Osteocyte (in vitro differentiated cells): ENCODE measurements at places on chromosomes 4 and X. TPM values are rescaled to one million over a fixed set of nuclear protein-coding genes. Genes with fewer than 3 reads are reported as not detected.

GRCh38 chr4:120056246-120056645 lies 10.4 kb downstream of the MAD2L1 start:
- H3K27ac ChIP-seq: no peak overlapping the region
- no peaks in the 10 kb centered on the region for H3K27me3 ChIP-seq
- no peak overlapping the region for H3K4me3 ChIP-seq
- DNase-seq: no peak
- H3K4me1 ChIP-seq: peaks cover 14% of the 10 kb centered on the region
- peaks cover 5% of the 10 kb centered on the region for H3K36me3 ChIP-seq

DNA sequence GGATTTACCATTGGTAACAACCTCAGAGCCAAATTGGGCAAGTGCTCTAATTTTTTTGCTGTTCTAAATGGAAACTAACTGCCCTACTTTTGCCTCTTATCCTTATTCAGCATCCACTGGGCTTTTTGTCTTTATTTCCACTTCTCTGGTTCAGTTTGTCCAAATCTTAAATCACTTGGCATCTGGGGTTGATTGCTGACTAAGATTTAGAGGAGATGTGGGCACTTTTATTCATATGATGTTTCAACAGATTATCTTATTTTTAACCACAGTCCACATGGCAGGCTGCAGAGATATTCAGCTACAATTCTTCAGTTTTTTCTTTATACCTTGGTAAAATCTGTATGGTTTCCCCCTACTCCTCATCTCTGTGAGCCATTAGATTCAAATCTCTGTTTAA lies 1161.4 kb upstream of the PCDH7 start:
- H3K27ac ChIP-seq: no peak overlapping the region
- DNase-seq: no peak

DNA sequence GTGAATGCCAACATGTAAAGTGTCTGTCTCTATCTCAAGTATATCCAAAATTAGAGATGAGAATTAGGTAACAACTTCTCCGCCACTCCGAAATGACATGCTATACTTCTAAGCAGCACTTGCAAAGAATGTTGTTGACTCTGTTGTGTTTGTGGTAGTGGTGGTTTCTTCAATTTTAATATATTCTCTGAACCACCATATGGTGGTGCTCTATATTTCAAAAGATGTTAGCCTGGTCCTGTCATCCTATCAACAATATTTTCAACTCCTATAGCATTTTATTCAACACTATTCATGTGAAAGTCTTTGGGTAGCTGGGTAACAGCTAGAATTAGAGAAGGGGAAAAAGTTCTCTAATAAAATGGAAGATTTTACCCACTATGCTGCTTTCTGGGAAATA lies 1622.8 kb upstream of the IGFBP7 start:
- no peak for DNase-seq
- H3K27ac ChIP-seq: no peak overlapping the region
- peaks cover 3% of the 10 kb centered on the region for H3K27me3 ChIP-seq
- H3K4me1 ChIP-seq: no peaks in the 10 kb centered on the region

GRCh38 chr4:153402366-153402765 lies 57.9 kb downstream of the MND1 start:
- no peak overlapping the region for H3K27ac ChIP-seq
- no peak overlapping the region for H3K4me3 ChIP-seq
- H3K4me1 ChIP-seq: no peaks in the 10 kb centered on the region
- DNase-seq: no peak

- DNase-seq: no peak
- H3K27me3 ChIP-seq: no peaks in the 10 kb centered on the region
- H3K36me3 ChIP-seq: peaks cover 45% of the 10 kb centered on the region
- peaks cover 4% of the 10 kb centered on the region for H3K4me1 ChIP-seq
These were observed 20.2 kb downstream of the PPA2 start for GRCh38 chr4:105453550-105454205.

DNA sequence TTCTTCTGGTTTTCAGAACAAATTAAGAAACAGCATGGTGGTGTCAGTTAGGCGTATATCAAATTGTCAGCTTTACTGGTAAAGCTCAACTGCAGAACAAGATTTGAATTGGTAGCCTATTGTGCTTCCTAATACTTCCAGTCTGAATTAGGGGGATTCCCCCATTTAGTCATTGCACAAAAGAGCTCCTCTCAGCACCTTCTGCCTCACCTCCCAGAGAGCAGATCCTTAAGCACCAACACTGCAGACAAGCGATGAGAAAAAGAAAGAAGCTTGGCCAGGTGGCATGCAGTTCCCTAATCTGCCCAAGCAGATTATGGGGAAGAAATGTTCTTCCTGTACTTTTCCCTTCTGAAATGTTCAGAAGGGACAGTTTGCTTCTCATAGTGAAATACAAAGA lies 9.2 kb downstream of the MAP9 start:
- H3K4me1 ChIP-seq: no peaks in the 10 kb centered on the region
- no peak overlapping the region for H3K4me3 ChIP-seq
- peaks cover 27% of the 10 kb centered on the region for H3K36me3 ChIP-seq
- H3K27ac ChIP-seq: no peak overlapping the region

DNA sequence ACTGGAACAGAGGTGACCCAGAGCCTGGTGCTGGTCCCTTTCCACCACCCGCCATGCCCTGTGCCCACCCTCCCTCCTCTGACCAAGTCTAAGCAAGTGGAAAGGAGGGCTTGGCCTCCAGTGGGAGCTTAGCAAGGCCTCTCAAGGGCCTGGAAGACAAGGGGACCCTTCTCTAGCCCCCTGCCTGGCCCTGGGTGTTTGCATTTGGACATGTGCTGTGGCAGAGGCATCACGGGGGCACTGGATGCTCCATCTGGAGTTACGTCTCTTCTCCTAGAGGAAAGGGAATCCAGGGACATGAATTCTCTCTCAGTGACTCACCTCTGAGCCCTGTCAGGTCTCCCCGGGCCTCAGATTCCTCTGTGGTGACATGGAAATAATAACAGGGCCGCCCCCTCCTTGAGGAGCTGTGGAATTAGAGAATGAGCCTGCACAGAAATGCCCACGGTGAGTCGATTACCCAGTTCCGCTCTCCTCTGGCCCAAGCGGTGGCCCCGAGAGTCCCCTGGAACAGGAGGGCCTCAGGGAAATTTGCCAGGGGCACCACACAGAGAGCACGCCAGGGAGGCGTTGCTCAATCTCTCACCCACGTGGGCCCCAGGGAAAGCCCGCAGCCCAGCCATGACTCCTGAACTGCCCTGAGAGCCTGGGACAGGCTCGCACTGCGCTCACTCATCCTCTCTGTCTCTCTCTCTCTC lies 189.6 kb downstream of the BCOR start:
- H3K4me3 ChIP-seq: no peak overlapping the region
- peak overlapping the region; percentile 89 for H3K27ac ChIP-seq
- no peaks in the 10 kb centered on the region for H3K27me3 ChIP-seq
- peak; percentile 88 for DNase-seq
- no peaks in the 10 kb centered on the region for H3K36me3 ChIP-seq
- peaks cover 54% of the 10 kb centered on the region for H3K4me1 ChIP-seq

GRCh38 chrX:17020851-17021821 lies 74.7 kb downstream of the REPS2 start:
- no peak overlapping the region for H3K27ac ChIP-seq
- H3K36me3 ChIP-seq: no peaks in the 10 kb centered on the region
- no peak overlapping the region for H3K4me3 ChIP-seq
- no peak for DNase-seq

GRCh38 chrX:28589046-28589445 lies 1.8 kb downstream of the IL1RAPL1 start:
- H3K4me1 ChIP-seq: peaks cover 2% of the 10 kb centered on the region
- no peak for DNase-seq
- H3K27ac ChIP-seq: no peak overlapping the region

DNA sequence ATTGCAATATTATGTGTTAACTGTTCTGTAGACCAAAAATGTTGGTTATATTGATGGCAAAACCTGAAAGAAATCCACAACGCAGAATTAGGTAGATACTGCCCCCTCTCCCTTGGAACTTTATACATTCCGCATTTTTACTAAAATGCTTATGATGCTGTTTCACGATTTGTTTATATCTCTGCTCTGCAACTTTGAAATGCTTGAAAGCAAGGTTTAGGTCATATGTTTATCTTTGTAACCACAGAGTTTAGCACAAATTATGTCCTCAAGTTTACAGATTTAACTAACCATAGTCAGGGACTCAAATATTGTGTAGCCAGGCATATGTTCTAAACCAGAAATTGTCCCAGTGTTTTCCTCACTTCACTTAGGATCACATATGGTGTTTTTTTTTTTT lies 66.1 kb upstream of the H2AZ1 start:
- no peak for DNase-seq
- H3K36me3 ChIP-seq: no peaks in the 10 kb centered on the region
- H3K27ac ChIP-seq: no peak overlapping the region

DNA sequence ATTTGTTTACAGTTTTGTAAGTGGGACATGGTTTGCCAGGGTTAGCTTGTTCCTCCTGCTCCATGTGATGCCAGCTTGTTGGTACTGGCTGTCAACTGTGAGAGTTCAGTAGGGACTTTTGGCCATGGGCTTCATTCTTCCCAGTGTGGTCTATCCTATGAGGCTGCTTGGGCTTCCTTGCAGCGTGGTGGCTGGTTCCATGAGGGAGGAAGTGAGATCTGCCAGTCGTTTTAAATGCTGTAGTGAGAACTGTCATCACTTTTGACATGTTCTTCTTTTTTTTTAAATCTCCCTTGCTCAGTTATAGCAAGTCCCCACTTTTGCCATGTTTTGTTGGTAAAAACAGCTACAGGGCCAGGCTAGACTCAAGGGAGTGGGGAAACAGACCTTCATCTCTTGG lies 15.9 kb downstream of the NSD2 start:
- no peaks in the 10 kb centered on the region for H3K27me3 ChIP-seq
- DNase-seq: no peak
- peak overlapping the region; percentile 52 for H3K27ac ChIP-seq

GRCh38 chr4:76623217-76624045 lies 188.4 kb downstream of the SHROOM3 start:
- no peaks in the 10 kb centered on the region for H3K27me3 ChIP-seq
- no peaks in the 10 kb centered on the region for H3K36me3 ChIP-seq
- peaks cover 36% of the 10 kb centered on the region for H3K4me1 ChIP-seq
- no peak overlapping the region for H3K4me3 ChIP-seq
- peak overlapping the region; percentile 94 for H3K27ac ChIP-seq

- no peak for DNase-seq
- H3K4me3 ChIP-seq: no peak overlapping the region
- H3K27me3 ChIP-seq: no peaks in the 10 kb centered on the region
- H3K27ac ChIP-seq: no peak overlapping the region
These were observed 27.9 kb downstream of the MED28 start for GRCh38 chr4:17642398-17642783.

DNA sequence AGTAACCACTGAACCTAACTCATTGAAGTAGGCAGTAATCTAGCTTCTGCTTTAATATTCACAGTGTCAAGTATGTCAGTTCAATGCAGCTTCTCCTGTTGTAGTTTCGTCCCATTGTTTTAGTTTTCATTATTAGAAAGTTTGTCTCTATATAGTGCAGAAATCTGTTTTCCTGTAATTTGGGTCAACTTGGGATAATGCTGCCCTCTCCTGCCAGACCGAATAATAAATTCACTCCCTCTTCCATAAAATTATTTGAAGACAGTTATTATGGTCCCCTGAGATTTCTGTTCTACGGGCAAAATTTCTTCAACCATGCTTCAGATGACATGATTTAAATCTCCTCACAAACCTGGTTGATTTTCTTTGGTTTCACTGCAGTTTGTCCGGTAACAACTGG lies 4.6 kb upstream of the LUZP4 start:
- H3K36me3 ChIP-seq: no peaks in the 10 kb centered on the region
- H3K4me3 ChIP-seq: no peak overlapping the region
- H3K27me3 ChIP-seq: peaks cover 35% of the 10 kb centered on the region

GRCh38 chr4:52037689-52038102 lies 403 bp downstream of the SGCB start:
- peaks cover 17% of the 10 kb centered on the region for H3K27me3 ChIP-seq
- peaks cover 6% of the 10 kb centered on the region for H3K36me3 ChIP-seq
- H3K4me3 ChIP-seq: peak overlapping the region; percentile 92
- DNase-seq: no peak

DNA sequence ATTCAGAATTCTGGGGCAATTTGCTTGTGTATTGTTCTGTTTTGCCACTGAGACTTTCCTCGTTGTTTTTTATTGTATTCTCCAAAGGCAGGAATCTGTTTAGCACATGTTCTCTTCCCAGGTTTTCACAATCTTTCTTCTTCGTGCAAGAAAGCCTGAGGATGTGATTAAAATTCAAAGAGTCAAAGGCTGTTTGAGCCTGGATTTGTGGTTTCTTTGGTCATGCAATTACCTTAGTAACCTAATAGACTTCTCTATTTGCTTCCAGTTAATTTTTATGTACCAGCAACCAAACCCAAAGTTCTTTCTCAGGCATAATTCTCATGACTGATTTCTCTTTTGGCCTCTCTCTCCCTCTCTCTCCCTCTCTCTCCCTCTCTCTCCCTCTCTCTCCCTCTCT lies 1420.1 kb upstream of the TENM3 start:
- DNase-seq: no peak
- no peaks in the 10 kb centered on the region for H3K36me3 ChIP-seq
- peaks cover 3% of the 10 kb centered on the region for H3K27me3 ChIP-seq
- peaks cover 11% of the 10 kb centered on the region for H3K4me1 ChIP-seq
- no peak overlapping the region for H3K27ac ChIP-seq

DNA sequence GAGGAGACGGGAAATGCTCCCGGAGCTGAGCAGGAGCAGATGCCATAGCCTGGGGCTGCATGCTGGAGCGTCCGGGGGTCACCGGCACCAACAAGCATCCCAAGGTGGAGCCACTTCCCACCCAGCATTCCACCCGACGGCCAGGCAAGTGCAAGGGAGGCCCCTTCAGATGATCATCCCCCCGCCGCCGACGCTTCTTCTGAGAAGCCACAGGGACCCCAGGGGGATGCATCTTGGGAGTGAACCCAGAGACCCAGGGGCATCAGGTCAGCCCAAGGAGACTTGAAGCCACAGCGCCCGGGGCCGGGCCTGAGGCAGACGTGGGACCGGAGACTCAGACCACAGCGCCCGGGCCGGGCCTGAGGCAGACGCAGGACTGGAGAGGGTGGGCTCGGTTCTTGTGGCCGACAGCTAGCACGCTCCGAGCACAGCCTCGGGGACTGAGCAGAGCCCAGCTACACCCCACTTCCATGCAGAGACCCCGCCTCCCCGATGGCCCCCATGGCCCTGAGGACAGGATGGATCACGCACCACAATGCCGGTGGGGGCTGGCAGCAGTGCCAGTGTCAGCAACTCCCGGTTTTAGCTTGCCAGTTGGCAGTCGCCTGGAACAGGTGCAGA lies 33.0 kb upstream of the CPLX1 start:
- H3K27me3 ChIP-seq: no peaks in the 10 kb centered on the region
- H3K4me1 ChIP-seq: no peaks in the 10 kb centered on the region
- no peak for DNase-seq
- no peak overlapping the region for H3K27ac ChIP-seq

DNA sequence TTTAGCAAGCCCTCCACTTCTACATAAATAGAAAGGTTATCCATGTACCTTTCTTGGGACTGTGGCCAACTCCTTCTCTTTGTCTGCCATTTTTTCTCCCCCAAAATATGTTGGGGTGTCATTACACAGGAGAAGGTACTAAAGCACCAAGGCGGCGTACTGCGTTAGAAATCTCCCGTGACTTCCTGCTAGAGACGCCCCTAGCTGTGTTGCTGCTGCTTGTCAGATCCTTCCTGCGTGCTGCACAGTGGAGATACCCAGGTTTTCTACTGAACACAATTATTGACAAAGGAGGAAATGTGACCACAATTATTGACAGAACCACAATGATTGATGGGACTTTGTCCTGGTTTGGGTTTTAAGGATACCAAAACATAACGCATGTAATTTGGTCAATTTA lies 97.7 kb downstream of the EFHC2 start:
- H3K36me3 ChIP-seq: no peaks in the 10 kb centered on the region
- peaks cover 3% of the 10 kb centered on the region for H3K27me3 ChIP-seq
- H3K4me1 ChIP-seq: no peaks in the 10 kb centered on the region
- no peak overlapping the region for H3K4me3 ChIP-seq

Gene ADH1B
- total RNA-seq: 5.7 and 8.8 TPM in 2 replicates

Gene TEX13D
- total RNA-seq: not detected in 2 replicates

Gene DMRTC1
- not detected in 2 replicates for total RNA-seq
